ENCODE measurements at places on chromosomes 16 and 17. TPM values are rescaled to one million over a fixed set of nuclear protein-coding genes. Genes with fewer than 3 reads are reported as not detected.

Gene VMP1
- 44.5 TPM for total RNA-seq

Gene SCIMP
- not detected for total RNA-seq

Gene BAIAP3
- 0.34 TPM for total RNA-seq

Gene CD68
- 0.18 TPM for total RNA-seq

Gene TP53TG3B
- not detected for total RNA-seq

Gene CACNG3
- total RNA-seq = 0.02 TPM

GRCh38 chr17:68182940-68183551, 64.8 kb upstream of the AMZ2 start:
- no peak for DNase-seq

DNA sequence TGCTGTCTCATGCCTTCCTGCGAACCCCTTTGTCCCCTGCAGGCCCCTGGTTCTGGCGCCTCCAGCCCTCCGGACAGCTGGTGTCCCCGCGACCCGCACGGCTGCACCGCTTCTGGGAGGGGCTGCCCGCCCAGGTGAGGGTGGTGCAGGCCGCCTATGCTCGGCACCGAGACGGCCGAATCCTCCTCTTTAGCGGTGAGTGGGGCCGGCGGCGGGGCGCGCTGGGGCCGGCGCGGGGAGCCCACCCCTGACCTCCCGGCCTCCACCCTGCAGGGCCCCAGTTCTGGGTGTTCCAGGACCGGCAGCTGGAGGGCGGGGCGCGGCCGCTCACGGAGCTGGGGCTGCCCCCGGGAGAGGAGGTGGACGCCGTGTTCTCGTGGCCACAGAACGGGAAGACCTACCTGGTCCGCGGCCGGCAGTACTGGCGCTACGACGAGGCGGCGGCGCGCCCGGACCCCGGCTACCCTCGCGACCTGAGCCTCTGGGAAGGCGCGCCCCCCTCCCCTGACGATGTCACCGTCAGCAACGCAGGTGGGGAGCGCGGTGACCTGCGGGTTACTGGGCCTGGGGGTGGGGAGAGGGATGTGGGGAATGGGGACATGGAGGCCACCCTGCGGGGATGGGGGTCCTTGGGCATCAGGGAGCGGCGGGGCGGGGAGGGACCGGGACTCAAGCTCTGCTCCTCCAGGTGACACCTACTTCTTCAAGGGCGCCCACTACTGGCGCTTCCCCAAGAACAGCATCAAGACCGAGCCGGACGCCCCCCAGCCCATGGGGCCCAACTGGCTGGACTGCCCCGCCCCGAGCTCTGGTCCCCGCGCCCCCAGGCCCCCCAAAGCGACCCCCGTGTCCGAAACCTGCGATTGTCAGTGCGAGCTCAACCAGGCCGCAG, 7.1 kb upstream of the IL32 start:
- DNase-seq = peak; percentile 62

GRCh38 chr17:69606142-69606800, 191.8 kb downstream of the MAP2K6 start:
- no peak for DNase-seq

DNA sequence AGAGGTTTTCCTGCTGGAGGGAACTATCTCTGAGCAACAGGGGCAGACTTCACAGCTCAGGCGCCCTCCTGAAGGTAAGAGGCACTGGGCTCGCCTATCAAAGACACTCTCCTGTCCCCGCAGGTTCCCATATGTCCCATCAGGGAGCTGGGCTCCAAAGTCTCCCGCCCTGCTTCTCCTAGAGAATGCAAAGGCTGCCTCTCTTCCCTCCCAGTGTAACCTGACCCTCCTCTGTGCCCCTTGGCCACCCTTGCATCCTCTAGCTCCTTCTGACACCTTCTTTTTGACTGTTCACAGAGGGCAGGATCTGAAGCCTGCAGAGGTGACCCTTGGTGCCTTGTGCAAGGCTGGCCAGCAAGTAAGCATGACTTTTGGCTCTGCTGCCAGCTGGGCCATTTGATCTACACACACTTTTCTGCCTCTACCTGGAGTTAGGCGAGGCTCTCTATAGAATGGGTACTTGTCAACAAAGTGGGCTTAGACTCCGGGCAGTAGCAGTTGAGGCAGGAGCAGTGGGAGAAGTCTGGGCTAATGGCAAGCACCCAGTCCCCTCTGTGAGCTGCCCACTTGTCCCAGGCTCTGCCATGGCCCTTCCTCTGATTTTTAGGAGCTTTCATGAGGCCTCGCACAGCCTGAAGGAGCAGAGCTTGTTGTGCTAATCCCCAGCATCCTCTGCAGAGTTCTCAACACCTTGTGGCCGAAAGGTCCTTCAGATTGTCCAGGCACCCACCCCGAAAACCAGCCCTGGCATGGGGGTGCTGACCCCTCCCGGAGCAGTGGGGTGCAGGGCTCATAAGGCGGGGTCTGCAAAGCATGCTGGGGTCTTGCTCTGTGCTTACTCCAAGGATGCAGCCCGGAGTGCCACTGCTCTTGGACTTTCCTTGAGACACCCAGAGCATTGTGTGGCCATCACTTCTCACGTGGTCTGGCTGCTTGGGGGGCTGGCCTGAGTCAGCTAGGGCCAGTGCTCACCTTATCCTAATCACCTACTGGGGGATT, 122.9 kb downstream of the METRNL start:
- no peak for DNase-seq

DNA sequence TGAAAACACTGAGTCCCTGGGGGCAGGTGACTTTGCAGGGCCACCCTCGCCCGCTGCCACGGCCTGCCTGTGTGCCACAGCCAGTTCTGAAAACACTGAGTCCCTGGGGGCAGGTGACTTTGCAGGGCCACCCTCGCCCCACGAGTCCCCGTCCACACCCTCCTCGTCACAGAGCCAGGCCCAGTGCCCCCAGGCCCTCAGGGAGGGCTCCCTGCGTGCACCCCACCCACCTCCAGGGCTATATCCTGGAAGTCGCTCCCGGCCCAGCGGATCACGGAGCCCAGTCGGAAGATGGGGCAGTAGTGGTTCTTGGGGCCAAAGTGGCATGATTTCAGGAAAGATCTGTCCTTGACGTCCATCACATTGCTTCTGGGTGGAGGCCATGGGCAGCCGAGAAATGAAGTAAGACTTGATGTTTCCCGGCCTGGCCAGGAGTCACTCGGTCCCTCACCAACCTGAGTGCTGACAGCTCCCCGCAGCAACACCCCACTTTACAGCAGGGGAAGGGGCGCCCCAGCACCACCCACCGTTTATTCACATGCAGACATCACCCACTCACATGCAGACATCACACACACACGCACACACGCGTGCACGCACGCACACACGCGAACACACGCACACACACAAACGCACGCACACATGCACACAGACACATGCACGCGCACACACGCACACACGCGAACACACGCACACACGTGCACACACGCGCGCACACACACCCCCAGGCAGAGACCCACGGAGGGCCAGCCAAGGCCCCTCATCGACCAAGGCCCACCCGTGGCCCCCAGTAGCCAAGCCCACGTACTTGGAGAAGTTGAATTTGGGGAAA, 6.5 kb downstream of the P2RX5 start:
- DNase-seq = no peak

- DNase-seq = no peak
Observed at GRCh38 chr17:76667786-76668453, 24.4 kb upstream of the ST6GALNAC1 start.

Data from SJCRH30 (cell line).